ENCODE measurements at places on chromosomes 11 and 22. TPM values are rescaled to one million over a fixed set of nuclear protein-coding genes. Genes with fewer than 3 reads are reported as not detected.

The CYP2R1 gene
- 12.1 TPM for total RNA-seq

The RRAS2 gene
- total RNA-seq, result 58.2 TPM

The OR52I1 gene
- not detected for total RNA-seq

The SMC1B gene
- total RNA-seq, result not detected

The JHY gene
- total RNA-seq, result 3.1 TPM

The VWCE gene
- 0.56 TPM for total RNA-seq

The EXPH5 gene
- total RNA-seq, result 0.03 TPM

The YPEL1 gene
- 0.31 TPM for total RNA-seq

The SCUBE1 gene
- 0.26 TPM for total RNA-seq

The MPST gene
- 73.4 TPM for total RNA-seq

The KDELR3 gene
- total RNA-seq, result 17.9 TPM

The TEAD1 gene
- total RNA-seq, result 50.4 TPM

The KRTAP5-9 gene
- total RNA-seq, result not detected

The ZNF215 gene
- total RNA-seq, result 0.82 TPM

The PCSK7 gene
- 16.3 TPM for total RNA-seq

The INS gene
- total RNA-seq, result not detected

The ZP1 gene
- total RNA-seq, result 0.22 TPM

The F2 gene
- 2.2 TPM for total RNA-seq

The NPTXR gene
- total RNA-seq, result 8.7 TPM

The FAT3 gene
- 0.53 TPM for total RNA-seq

The DBX1 gene
- total RNA-seq, result not detected

The KCTD14 gene
- total RNA-seq, result 1.6 TPM

The FOLR3 gene
- not detected for total RNA-seq

The IRAG1 gene
- 0.06 TPM for total RNA-seq

The CCDC15 gene
- total RNA-seq, result 0.86 TPM

The SLC5A12 gene
- not detected for total RNA-seq

The SYT13 gene
- total RNA-seq, result 5.8 TPM

The YIF1A gene
- total RNA-seq, result 94.5 TPM

The AIFM3 gene
- total RNA-seq, result 3.1 TPM

The PTPN5 gene
- total RNA-seq, result not detected

The PDGFD gene
- total RNA-seq, result 6.1 TPM

The OR10A6 gene
- total RNA-seq, result not detected

The ARFGAP2 gene
- 26.8 TPM for total RNA-seq

The AIP gene
- total RNA-seq, result 47.3 TPM

The XRRA1 gene
- total RNA-seq, result 4.4 TPM

The MUC2 gene
- 0.21 TPM for total RNA-seq

The KCNE3 gene
- total RNA-seq, result not detected

The PHLDB1 gene
- total RNA-seq, result 8.8 TPM

The CRYBB2 gene
- not detected for total RNA-seq

The FAM168A gene
- total RNA-seq, result 10.3 TPM

The MPPED2 gene
- not detected for total RNA-seq

The CREB3L1 gene
- total RNA-seq, result 3.8 TPM

The SMIM35 gene
- total RNA-seq, result not detected

The CNTN5 gene
- total RNA-seq, result not detected

The OTOG gene
- total RNA-seq, result not detected

The ACRV1 gene
- not detected for total RNA-seq

The GDPD4 gene
- not detected for total RNA-seq

The ART5 gene
- total RNA-seq, result 0.43 TPM
